ENCODE measurements at places on chromosomes 3 and 15. TPM values are rescaled to one million over a fixed set of nuclear protein-coding genes. Genes with fewer than 3 reads are reported as not detected.

The SLC28A1 gene
- not detected for total RNA-seq

DNA sequence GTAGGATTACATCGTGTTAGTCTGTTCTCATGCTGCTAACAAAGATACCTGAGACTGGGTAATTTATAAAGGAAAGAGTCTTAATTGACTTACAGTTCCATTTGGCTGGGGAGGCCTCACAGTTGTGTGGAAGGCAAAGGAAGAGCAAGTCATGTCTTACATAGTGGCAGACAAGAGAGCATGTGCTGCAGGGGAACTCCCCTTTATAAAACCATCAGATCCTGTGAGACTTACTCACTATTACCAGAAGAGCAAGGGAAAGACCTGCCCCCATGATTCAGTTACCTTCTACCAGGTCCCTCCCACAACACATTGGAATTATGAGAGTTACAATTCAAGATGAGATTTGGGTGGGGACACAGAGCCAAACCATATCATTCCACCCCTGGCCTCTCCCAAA, 3.4 kb downstream of the SLC25A26 start:
- no peak overlapping the region for H3K4me3 ChIP-seq
- no peaks in the 10 kb centered on the region for H3K27me3 ChIP-seq
- H3K36me3 ChIP-seq, result no peaks in the 10 kb centered on the region
- DNase-seq, result no peak

DNA sequence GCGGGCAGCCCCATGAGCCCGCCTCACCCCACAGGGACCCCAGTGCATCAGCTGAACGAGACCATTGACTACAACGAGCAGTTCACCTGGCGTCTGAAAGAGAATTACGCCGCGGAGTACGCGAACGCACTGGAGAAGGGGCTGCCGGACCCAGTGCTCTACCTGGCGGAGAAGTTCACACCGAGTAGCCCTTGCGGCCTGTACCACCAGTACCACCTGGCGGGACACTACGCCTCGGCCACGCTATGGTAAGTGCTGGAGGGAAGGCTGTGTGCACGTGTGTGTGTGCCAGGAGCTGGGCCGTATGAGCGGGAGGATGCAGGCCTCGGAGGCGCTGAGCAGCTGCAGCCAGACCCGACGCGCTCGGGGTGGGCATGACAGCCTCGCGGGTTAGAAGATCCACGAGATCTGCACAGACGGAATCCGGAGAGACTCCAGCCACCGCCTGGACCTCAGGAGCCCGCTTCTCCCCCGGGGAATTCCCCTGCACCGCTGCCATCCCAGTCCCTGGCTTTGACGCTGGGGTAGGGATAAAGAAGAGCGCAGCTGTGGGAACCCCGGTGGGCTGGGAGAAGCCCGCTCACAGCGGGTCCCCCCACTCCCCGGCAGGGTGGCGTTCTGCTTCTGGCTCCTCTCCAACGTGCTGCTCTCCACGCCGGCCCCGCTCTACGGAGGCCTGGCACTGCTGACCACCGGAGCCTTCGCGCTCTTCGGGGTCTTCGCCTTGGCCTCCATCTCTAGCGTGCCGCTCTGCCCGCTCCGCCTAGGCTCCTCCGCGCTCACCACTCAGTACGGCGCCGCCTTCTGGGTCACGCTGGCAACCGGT, 2.6 kb downstream of the DUOXA2 start:
- H3K4me3 ChIP-seq, result no peak overlapping the region
- DNase-seq, result no peak
- no peak overlapping the region for H3K27ac ChIP-seq
- H3K36me3 ChIP-seq, result no peaks in the 10 kb centered on the region
- H3K27me3 ChIP-seq, result peaks cover 61% of the 10 kb centered on the region

DNA sequence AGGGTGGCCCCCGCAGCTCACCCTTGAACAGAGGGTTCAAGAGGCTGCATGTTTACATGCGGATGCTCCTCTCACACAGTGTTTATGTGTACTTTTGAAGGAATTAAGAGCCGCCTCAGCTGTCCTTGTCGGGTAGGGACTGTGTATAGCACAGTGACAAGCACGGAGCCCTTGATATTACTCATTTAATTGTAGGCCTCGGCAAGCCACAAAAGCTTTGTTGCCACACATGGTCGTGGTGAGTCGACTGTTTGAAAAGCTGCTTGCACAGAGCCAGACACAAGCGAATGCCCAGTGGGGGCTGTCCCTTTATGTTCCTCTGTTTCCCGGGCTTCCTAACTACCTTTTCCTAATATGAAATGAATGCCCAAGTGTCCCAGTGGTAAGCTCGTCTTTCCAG, 4.5 kb downstream of the ESYT3 start:
- no peaks in the 10 kb centered on the region for H3K36me3 ChIP-seq
- DNase-seq, result no peak
- peaks cover 30% of the 10 kb centered on the region for H3K27me3 ChIP-seq
- H3K27ac ChIP-seq, result no peak overlapping the region

The GRAMD2A gene
- total RNA-seq, result 0.29 TPM

DNA sequence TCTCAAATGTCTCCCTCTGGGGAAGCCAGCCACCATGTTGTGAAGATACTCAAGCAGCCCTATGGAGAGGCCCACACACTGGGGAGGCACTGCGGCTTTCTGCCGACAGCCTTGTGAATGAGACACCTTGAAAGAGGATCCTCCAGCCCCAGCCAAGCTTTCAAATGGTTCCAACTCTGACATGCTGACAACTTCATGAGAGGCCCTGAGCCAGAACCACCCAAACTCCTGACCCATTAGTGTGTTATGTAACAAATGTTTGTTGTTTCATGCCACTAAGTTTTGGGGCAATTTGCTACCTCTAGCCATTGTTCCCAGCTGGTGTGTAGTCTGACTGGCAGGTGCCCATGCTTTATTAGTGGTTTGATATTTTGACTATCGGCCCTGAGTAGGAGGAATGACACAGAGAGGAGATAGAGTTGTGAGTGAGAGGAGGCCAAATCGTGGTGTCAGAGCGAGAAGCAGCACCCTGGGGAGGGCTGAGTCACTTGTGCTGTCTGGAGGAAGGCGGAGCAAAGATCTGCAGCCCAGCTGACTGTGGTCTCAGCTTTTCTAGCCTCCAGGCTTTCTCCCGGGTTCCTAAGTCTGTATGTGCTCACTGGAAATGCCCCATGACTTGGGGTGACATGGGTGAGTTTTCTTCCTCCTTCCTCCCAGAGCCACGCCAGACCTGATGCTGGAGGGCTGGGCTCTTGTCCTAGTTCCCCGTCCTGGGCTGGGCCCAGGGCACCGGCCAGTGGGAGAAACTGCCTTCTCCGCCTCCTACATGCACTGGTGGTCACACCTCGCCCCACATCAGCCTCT, 56.7 kb upstream of the BLM start:
- no peaks in the 10 kb centered on the region for H3K27me3 ChIP-seq
- no peaks in the 10 kb centered on the region for H3K36me3 ChIP-seq
- no peaks in the 10 kb centered on the region for H3K4me1 ChIP-seq
- H3K4me3 ChIP-seq, result no peak overlapping the region
